SK-MEL-5 (cell line): ENCODE measurements at places on chromosomes 5 and 9.

- DNase-seq = no peak
Measured at GRCh38 chr5:174991847-174992246, 267.5 kb downstream of the MSX2 start.

DNA sequence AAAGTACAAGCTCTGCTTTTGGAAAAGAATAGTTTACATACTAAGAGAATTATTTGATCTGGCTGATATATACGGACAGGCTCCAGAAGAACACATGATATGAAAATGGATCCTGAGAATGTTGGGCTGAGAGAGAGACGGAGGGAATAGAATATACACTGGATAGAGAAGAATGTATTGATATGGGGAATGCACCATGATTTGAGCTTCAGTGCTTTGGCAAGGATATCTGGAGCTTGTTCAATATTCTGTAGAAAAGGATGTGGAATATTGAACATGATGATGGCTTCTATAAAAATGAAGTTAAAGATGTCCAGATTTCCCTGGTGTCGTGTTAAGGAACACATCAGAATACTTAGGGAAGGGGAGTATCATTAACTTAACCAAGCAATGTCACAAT lies 280.5 kb upstream of the VLDLR start:
- DNase-seq = no peak

GRCh38 chr9:133423216-133423615 lies 1.0 kb downstream of the ADAMTS13 start:
- no peak for DNase-seq

GRCh38 chr5:115414406-115415142 lies 118.1 kb upstream of the CCDC112 start:
- peak; percentile 74 for DNase-seq

- no peak for DNase-seq
Measured at GRCh38 chr5:91052977-91053740, 330.0 kb downstream of the ARRDC3 start.

DNA sequence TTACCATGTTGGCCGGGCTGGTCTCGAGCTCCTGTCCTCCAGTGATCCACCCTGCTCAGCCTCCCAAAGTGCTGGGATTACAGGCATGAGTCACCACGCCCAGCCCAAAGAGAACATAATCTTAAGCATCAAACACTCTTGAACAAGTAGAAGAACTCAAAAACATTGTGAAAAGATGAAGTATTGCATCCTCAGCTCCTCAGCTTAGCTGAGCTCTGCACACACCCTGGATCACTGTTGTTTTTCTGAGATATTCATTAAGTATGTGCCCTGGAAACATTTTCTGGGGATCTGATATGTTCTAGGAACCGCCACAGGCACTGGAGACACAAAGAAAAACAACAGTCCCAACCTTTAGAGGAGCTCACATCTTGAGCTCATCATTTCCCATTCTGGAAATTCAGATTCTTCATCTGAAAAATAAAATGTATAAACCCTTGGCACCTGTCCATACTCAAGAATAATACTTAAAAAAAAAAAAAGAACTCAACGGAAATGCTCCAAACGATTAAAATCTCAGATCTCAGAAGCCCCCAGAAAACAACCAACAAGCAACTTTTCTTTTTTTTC lies 62.2 kb upstream of the ZNF462 start:
- DNase-seq = no peak

- DNase-seq = no peak
Measured at GRCh38 chr5:172868924-172869591, 35.0 kb downstream of the ERGIC1 start.

DNA sequence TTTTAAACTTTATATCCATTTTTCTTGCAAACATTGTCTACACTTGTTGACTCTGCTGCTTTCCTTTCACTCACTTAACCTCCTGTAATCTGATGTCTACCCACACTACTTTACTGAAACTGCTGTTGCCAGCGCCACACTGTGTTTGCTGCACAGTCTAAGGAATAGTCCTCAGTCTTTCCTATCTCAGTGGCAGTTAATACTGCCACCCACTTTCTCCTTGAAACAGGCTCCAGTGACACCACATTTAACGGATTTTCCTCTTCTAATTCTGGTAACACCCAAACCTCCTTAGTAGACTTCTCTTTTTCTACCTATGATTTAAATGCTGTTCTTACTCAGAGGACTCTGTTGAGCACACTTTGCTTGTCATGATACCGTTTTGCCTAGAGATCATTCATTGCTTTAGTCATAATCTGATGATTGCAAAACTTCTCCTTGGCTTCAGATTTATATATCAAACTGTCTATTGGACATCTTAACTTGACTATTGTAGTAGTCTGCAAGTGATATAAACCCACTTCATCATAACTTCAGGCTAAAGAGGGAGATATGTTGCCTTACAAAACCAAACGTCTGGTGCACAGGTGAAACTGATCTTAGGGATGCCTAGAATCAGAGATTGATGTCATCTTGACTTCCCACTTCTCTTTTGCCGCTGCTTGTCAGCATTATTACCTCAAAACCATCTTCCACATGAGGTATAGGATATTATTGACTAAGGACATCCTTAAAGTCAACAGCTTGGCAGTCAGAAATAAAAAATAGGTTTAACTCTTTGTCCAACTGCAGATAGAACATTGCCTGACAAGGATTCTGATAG lies 94.1 kb downstream of the CDC42SE2 start:
- peak; percentile 11 for DNase-seq

- no peak for DNase-seq
Measured at GRCh38 chr5:91528831-91529230, 145.7 kb upstream of the ARRDC3 start.
